ENCODE measurements at places on chromosomes 6 and 20.
A peak's percentile ranks its signal among the peaks of the same experiment; 100 is the strongest.

DNA sequence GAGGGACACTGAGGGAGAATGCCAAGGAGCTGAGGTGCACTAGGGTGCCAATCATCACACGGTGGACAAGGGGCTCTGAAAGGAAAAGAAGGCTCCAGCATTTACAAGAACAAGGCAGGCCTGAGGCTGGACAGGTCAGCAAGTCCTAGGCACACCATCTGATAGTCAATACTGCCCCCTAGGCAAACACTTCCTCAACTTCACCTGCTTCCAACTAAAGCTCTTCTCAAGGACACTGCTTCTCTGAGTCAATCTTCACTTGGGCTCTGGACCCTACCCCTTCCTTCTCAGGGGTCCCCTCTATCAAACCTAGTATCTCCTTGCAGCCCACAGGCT lies 37.7 kb upstream of the SLC4A11 start:
- DNase-seq, result peak; percentile 18

GRCh38 chr6:70180901-70181599 lies 121.8 kb downstream of the COL9A1 start:
- DNase-seq, result no peak

DNA sequence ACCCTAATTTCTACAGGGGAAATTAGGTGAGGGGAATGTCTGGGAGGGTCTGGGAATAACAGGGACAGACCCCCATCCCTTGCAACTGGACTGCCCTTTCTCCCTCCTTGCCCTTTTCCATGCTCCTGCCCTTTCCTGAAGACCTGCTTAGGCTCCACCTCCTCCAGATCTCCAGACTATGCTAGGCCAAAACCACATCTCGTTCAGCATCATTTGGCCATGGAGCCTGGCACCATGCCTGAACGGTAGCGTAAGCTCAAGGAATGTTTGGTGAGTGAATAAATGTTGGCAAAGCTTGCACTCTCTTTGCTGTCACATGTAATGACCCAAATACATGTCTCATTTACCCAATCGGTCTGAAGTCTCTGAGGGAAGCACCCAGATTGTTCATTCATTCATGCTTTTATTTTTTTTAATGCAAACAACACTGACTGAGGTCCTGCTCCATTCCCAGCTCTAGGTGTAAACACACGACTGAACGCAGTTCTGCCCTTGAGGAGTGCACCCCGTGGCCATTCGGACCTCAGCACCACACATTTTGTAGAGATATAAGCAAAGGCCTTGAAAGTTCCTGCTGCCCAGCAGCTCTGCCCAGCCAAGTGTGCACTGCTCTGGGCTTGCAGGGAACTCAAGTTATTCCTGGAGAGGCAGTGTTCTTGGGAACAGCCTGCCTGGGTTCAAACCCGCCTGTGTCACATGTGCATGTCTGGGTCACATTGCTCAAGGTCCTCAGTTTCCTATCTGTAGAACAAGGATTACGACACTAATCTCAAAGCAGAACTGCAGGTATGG lies 1.1 kb upstream of the GRM4 start:
- no peak for DNase-seq

GRCh38 chr6:74657011-74657410 lies 548.8 kb downstream of the COL12A1 start:
- no peak for DNase-seq

- DNase-seq, result no peak
Observed at GRCh38 chr20:38722683-38723016, 1.6 kb upstream of the SLC32A1 start.

- DNase-seq, result no peak
Observed at GRCh38 chr20:35909796-35910195, 44.5 kb downstream of the SCAND1 start.

GRCh38 chr6:8139451-8139850 lies 37.1 kb upstream of the EEF1E1 start:
- DNase-seq, result no peak

GRCh38 chr6:21147995-21148394 lies 445.6 kb upstream of the SOX4 start:
- no peak for DNase-seq

- no peak for DNase-seq
Observed at GRCh38 chr20:49851231-49851705, 38.6 kb downstream of the SLC9A8 start.

DNA sequence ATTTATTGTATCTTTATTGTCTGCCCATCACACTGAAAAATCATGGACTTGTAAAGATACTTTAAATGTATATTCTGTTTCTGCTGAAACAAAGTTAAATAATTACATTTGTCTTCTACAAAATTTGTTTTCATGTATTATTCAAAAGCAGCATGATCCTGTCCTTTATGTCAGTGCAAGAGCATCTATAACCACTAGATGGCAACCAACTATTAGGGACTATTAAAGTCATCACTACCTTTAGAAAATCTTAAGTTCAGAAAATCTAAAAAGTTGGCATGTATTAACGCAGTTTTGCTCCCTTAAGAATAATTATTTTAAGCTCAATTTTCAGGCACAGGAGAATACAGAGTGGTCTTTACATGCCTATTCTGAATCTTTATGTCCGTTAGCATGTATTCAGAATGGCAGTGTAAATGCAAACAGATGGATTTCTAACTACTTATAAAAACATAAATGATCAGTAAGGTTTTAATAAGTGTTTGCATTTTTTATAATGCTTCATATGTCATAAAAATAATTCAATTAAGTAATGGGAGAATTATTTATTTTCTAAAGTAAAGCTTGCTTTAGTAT lies 17.8 kb downstream of the TMEM30A start:
- DNase-seq, result peak; percentile 63

DNA sequence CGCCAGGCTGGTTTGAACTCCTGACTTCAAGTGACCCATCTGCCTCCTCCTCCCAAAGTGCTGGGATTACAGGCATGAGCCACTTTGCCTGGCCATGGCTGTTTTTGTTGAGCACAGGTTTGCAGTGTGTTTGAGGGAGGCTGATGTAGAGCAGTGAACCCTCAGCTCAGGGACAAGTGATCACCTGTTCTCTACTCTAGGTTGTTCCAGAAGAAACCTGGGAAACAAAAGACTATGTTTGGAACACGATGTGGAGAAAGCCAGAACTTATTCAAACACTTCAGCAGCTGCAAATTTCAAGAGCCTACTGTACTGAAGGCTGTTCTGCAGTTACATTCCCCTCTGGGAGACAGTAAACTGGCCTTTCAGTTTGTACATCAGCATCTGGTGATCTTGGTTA lies 4.7 kb downstream of the TULP1 start:
- DNase-seq, result no peak

DNA sequence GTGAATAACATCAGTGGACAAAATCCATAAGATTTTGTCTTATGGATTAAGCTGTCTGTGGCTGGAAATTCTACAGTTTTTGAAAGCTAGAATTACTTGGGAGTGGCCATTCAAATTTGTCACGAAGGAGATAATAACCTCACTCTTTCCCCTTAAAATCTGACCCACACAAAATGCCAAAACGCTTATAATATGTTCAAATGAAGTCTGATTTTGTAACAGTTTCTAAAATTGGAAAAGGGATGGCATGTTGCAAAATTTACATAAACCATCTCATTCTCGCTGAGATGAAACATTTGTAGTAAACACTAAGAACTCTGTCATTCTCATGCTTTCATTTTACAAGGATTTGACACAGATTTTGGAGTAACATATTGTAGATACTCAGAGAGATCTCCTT lies 112.7 kb downstream of the GJA1 start:
- no peak for DNase-seq

- no peak for DNase-seq
Observed at GRCh38 chr6:11018225-11018624, 25.9 kb downstream of the ELOVL2 start.

GRCh38 chr20:20452254-20452676 lies 84.4 kb downstream of the INSM1 start:
- DNase-seq, result peak; percentile 89

GRCh38 chr20:12093057-12093796 lies 175.5 kb downstream of the BTBD3 start:
- no peak for DNase-seq

GRCh38 chr6:51972659-51973058 lies 114.8 kb downstream of the PKHD1 start:
- no peak for DNase-seq

DNA sequence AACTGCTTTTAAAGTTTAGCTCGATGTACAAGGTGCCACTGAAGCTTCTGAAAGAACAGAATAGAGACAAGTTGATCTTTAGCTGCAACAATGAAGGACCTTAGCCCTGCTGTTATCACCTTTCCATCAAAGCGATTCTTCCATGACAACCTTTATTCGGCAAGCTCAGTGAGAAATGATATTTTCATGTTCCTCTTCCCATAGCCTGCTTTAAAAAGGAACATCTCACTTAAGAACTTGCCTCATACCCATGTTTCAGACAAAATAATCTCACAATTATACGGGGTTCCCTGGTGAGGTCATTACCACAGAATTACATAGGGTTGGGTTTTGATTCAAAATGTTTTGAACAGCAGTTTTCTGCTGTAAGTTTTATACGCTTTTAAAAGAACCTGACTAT lies 264.2 kb downstream of the THBS2 start:
- no peak for DNase-seq

- no peak for DNase-seq
Observed at GRCh38 chr6:45929421-45930361, 86.0 kb downstream of the CLIC5 start.

DNA sequence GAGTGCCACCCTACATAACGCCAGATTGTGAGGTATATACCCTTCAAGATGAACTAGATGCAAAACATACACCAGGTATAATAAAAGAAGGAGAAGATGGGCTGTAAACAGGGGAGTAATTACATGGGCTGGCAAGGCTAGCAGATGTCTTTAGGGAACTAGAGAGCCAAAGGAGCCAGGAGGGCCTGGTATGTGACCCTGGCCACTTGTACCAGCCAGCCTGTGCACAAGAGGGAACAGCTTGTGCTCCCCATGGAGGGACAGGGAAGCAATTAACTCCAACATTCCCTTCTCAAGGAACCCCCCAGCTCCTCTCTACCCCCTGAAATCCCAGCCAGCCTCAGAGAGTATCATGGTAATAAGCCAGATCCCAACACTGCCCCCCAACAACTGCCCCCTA lies 139.9 kb downstream of the HIVEP2 start:
- no peak for DNase-seq

- DNase-seq, result no peak
Observed at GRCh38 chr20:47067776-47068175, 173.1 kb downstream of the EYA2 start.

DNA sequence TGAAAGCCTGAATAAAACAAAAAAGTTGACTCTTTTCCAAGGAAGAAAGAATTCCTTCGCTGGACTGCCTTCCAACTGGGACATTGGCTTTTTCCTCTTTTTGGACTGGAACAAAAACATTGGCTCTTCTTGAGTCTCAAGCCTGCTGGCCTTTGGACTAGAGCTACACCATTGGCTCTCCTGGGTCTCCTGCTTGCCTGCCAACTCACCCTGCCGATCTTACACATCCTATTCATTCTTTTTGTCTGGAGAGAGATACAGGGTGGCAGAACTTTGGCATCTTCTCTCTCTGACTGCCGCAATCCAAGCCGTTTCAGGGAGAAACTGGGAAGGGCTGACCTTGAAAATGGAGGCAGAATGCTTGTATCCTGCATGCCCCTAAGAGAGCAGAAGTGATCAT lies 20.2 kb downstream of the DDO start:
- DNase-seq, result no peak

GRCh38 chr6:22027040-22027725 lies 269.7 kb downstream of the PRL start:
- DNase-seq, result no peak
